ENCODE measurements at places on chromosomes 11 and 22. TPM values are rescaled to one million over a fixed set of nuclear protein-coding genes. Genes with fewer than 3 reads are reported as not detected.

SOX6 gene
- 16.1 TPM for total RNA-seq

PHF21B gene
- not detected for total RNA-seq

UBQLN3 gene
- not detected for total RNA-seq

CST6 gene
- not detected for total RNA-seq

All from right lobe of liver (tissue), 6 donors.